CD4-positive, alpha-beta T cell treated with Interleukin-6 at 100 ng/mL for 8 hours (primary cell): ENCODE measurements at places on chromosomes 2 and 18.

- DNase-seq: peak; percentile 90
Observed at GRCh38 chr18:3593904-3594759, 144.2 kb downstream of the TGIF1 start.

GRCh38 chr2:15511686-15512085 is 49.4 kb downstream of the NBAS start:
- DNase-seq: no peak

DNA sequence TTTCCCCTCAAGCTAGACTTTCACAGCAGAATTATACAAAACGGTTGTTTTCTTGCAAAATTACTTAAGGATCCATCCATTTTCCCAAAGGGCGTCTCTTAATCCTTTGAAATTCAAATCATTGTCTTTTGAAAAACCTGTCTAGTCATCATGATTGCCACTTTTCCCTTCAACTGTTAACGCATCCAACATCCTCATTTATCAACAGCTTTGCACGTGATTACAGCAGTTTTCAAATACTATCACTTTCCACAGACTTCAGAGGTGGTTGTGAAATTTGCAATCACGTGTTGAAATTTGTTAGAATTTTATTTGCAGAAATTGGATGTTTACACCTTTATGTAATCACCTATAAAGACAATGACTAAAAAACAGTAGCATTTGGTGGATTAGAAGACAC is 304.4 kb upstream of the SLC39A10 start:
- no peak for DNase-seq

- DNase-seq: peak; percentile 26
Observed at GRCh38 chr2:234453216-234453615, 43.7 kb downstream of the ARL4C start.
